ENCODE measurements at places on chromosomes 16 and 17.

DNA sequence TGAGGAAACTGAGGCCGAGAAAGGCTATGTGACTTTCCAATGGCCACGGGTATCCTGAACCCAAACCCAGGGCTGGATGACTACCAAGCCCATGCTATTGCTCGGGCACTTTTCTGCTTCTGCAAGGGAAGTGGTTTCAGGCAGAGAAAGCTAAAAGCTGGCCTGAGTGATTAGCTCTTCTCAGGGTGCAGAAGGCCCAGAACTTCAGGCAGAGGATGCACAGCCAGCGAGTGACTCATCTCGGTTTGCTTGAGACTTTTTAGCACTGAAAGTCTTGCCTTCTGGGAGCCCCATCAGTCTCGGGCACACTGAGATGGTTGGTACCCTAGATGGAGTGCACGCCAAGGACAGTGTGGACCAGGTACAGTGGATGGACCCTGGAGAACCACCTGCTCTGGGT is 129.5 kb upstream of the SDK2 start:
- DNase-seq: no peak

GRCh38 chr16:5045499-5046115 is 11.9 kb upstream of the NAGPA start:
- DNase-seq: no peak

DNA sequence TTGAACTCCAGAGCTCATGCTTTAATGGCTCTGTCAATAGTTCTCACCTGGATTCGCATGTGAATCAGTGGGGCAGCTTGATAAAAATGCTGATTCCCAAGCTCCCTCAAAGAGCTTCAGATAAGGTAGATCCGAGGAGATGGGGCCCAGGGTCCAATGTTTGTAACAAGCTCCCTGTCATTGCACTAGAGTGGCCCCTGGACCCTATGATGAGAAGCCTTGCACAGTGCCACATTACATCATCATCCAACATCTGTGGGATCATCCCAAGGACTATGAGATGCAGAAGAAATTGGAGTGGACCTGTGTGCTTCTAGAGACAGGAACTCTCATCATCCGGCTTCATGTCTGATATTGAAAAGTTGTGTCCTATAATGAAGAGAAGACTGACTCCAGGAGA is 340.8 kb downstream of the SHISA9 start:
- DNase-seq: no peak

- DNase-seq: no peak
These were observed 301.8 kb downstream of the IRF8 start for GRCh38 chr16:86200722-86201121.

- DNase-seq: peak; percentile 36
These were observed 394.0 kb downstream of the CA10 start for GRCh38 chr17:51764387-51764971.

DNA sequence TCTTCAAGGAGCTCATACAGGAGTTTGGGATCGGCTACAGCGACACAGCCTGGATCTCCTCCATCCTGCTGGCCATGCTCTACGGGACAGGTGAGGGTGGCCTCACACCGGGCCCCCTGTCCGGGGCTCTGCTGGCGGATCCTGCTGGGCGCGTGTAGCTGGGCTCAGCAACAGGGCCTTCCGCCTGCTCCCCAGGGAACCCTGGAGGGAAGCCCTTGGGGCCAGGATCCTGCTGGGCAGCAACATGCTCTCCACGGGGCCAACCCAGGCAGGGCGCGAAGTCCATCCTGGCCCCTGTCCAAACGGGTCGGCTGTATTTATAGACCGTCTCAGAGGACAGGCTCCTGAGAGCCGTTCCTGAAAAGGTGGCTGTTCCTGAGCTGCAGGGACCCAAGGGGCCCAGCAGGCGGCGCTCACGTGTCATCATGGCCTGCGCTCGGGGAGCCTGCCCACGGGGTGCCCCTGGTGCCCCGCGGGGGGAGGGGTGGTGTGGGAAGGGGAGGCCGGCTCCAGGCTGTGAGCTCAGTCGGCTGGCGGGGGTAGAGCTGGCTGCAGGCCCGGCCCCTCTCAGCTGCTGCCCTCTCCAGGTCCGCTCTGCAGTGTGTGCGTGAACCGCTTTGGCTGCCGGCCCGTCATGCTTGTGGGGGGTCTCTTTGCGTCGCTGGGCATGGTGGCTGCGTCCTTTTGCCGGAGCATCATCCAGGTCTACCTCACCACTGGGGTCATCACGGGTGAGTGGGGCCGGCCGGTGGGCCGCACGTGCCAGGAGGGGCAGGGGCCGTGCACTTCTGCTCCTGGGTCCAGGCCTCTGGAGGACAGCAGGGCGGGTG is 7.5 kb downstream of the SLC16A3 start:
- no peak for DNase-seq

All from kidney capillary endothelial cell (primary cell).